ENCODE measurements at places on chromosomes 2 and 18.

- DNase-seq = no peak
These were observed 6.0 kb upstream of the ANKRD29 start for GRCh38 chr18:23668731-23669130.

- no peak for DNase-seq
These were observed 312.2 kb upstream of the EPAS1 start for GRCh38 chr2:45984896-45985473.

GRCh38 chr2:109638795-109639194, 24.6 kb downstream of the SOWAHC start:
- no peak for DNase-seq

GRCh38 chr2:137947728-137948336, 16.4 kb upstream of the HNMT start:
- peak; percentile 34 for DNase-seq

DNA sequence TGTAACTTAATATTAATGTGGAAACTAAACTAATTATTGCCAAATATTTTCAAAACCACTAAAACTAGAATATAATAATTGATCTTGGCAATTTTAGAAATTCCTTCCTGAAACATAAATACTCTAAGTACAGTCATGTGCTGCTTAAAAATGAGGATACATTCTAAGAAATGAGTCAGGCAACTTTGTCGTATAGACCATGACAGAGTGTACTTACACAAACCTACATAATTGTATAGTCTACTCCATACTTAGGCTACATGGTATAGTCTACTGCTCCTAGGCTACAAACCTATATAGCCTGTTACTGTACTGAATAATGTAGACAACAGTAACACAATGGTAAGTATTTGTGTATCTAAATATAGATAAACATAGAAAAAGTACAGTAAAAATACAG, 27.6 kb downstream of the FEZ2 start:
- DNase-seq = no peak

GRCh38 chr2:194166818-194167217, 1490.2 kb upstream of the SLC39A10 start:
- DNase-seq = no peak

DNA sequence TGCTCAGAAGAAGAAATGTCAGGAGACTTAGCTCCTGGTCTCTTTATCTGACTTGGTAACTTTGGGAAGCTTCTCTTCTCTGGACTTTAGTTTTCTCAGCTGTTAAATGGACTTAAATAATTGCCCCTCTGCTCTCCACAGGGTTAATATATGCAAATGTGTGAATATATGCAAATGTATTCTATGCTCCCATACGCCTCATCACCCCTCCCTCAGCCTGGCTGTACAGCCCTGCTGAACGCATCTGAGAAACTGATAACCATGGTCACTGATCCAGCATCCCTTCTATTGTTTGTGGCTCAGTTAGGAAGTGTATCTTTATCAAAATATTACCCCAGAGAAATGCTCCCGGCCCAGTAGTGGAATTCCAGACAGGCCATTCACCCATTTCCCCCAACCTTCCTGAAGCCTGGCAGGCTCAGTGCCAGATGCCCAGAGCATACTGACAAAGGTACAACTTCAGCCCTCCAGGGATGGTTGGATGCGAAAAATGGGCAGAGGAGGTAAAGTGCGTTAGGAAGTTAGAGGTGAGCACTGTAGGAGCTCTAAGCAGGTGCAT, 103.4 kb downstream of the DYSF start:
- no peak for DNase-seq

DNA sequence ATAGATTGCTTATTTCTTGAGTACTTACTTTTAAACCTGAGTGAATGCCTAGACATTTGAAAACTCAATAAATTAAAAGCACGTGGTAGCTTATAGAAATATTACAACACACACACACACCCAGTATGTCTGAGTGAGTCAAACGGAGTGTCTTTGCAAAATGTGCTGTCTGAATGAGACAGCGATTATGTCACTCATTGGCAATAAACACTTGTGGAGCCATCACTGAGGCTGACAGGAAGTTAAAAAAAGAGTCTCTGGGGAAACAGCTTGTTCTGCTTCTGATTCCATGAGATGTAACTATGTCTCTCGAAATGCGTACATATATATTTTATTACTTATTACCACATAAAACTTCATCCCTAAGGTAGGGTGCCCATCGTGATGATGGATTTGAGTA, 22.3 kb upstream of the VPS4B start:
- no peak for DNase-seq

- no peak for DNase-seq
These were observed 536 bp downstream of the ELP2 start for GRCh38 chr18:36130039-36130831.

- DNase-seq = no peak
These were observed 83.8 kb upstream of the SERTAD2 start for GRCh38 chr2:64737547-64737946.

GRCh38 chr18:3156325-3156640, 63.5 kb downstream of the MYOM1 start:
- DNase-seq = no peak

- DNase-seq = no peak
These were observed 236.8 kb downstream of the NCKAP5 start for GRCh38 chr2:133331436-133331835.

GRCh38 chr18:62324181-62324828, 805 bp upstream of the TNFRSF11A start:
- DNase-seq = no peak

GRCh38 chr2:99153921-99154604, 679 bp downstream of the TSGA10 start:
- DNase-seq = no peak

GRCh38 chr2:69253611-69254301, 133.3 kb downstream of the GFPT1 start:
- DNase-seq = no peak

GRCh38 chr18:74331404-74331803, 15.8 kb downstream of the C18orf63 start:
- DNase-seq = no peak

DNA sequence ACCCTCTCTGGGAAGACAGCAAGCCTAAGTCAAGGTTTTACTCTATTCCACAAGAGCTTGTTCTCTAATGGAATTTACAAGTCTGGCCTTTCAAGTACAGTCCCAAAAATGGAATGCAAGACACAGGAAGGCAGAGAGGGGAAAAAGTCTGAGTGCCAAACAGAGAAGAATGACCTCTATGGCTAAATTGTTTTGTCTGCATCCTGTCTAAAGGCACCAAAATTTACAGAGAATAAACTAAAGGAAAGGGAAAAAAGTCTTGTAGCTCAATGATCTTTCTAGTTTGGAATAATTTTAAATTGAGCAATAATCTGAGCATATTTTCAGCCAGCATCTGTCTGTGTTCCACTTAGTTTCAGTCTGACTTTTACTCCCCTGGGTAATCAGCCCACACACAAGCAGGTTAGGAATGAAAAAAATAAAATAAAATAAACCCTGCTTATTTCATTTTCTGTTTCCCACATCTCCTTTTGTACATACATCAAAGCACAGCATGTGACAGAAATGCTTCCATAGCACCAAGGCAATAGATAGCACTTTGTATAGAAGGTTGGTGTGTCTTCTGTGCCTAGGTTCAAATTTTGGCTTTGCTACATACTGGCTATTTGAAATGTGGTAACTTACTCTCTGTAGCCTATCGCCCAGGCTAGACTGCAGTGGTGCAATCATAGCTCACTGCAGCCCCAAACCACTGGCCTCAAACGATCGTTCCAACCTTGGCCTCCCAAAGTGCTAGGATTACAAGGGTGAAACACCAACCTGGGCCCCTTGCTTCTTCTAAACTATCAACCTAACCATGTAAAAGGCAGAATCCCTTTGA, 105.1 kb downstream of the SLC8A1 start:
- DNase-seq = no peak

GRCh38 chr18:48228301-48228715, 180.9 kb downstream of the ZBTB7C start:
- DNase-seq = no peak

- DNase-seq = no peak
These were observed 21.5 kb upstream of the BIN1 start for GRCh38 chr2:127128445-127128904.

DNA sequence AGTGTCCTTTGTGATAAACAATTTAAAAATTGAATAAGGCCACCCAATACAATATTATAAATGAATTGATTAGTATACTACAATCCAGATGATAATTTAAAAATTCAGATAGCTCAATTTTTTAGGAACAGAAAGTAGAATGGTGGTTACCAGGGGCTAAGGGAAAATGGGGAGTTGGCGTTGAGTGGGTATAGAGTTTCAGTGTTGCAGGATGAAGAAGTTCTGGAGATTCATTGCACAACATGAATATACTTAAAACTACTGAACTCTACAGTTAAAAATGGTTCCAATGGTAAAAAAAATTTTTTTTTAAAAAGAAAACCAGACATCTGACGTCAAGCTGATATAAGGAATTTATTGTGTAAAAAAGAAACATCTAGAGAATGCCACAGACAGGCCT, 20.9 kb downstream of the SLC39A6 start:
- DNase-seq = no peak

- DNase-seq = no peak
These were observed 31.6 kb downstream of the EPB41L3 start for GRCh38 chr18:5512176-5512575.

DNA sequence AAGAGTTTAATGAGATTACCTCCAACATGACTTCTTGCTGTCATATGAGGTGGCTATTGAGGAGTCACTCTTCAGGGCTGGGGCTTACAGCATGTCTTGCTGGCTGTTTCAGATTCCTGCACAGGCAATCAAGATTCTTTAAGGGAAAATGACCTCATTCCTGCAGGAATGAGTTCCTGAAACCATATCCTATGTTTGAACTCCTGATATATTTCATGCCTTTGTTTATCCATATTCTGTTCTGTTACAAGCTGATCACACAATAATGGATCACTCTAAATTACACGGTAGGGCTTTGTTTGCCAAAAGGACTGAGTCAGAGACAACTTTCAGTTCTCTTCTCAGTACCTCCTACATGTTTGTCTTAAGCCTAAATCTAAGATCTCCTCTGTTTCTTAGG, 879.8 kb upstream of the PIK3C3 start:
- no peak for DNase-seq

GRCh38 chr2:171668183-171668582, 19.1 kb upstream of the DYNC1I2 start:
- DNase-seq = no peak

DNA sequence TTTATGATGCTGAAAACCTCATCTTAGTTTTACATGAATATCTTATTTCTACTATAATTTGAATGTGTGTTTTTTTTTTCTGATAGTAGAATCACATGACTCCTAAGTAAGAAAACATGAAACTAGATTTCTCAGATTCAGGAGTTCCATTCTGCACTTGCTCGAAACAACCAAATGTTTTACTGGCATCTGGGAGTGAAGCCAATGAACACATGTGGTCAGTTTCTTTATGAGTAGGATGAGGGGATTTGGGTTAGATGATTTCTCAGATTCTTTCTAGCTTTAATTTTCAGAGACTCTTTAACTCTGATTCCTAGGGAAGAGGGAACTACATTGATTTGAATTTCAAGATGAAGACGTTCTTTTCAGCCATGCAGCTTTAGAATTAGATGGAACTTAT, 225.0 kb upstream of the NT5C1B start:
- DNase-seq = no peak

GRCh38 chr2:203648273-203648672, 58.2 kb upstream of the CD28 start:
- DNase-seq = no peak

DNA sequence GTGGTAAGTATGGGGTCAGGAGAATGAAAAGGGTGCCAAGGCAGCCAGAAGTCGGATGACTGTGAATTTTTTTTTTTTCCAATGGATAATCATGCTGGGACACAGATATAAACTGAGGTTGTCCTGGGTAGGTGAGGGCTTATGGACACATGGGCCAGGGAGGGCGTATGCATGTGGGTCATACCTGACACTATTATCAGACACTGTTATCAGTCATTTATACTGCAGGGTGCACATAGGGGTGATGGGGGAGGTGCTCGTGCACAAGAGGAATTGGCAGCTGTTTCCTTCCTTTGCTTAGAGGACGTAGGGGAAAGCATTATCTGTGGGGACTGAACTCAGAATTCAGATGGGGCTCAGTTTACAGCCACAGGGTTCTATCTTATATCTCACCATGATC, 10.1 kb downstream of the CTIF start:
- DNase-seq = no peak

GRCh38 chr18:50862401-50862800, 16.5 kb upstream of the ME2 start:
- DNase-seq = no peak

DNA sequence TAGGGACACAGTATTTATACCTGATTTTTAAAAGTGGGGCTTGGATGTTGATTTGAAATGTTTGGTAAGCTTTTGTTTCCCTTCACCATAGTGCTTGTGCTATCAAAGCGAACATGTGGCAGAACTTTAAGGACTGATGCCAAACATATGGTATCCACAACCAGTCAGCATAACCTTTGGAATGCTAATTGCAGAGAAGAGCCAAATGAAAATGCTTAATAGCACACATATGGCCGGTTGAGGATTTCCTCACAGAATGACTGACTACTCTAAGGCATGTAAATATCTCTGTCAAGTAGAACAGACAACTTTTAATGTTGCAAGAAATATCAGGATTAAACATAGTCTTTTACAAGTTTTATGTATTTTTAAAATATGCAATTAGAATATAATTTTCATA, 120.9 kb upstream of the COL3A1 start:
- DNase-seq = no peak

DNA sequence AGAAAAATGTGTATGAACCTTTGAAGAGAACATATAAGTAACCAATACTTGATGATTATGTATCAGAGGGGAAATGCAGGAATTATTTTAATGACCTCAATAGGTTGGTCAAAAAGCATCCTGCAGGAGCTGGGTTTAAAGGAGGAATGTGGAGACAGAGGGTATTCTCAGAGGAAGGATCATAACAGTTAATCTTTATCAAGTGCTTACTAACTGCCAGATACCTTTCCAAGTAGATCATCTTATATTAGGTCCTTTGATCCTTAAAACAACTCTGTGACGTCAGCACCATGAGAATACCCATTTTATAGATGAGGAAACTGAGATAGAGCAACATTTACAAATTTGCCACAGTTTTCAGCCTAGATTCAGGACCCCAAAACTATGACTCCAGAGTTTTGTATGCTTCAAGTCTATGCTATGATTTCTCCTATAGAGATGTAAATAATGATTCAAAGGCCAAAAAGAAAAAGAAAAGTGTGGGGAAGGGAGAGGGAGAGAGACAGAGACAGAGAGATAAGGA, 3.0 kb downstream of the RFTN2 start:
- no peak for DNase-seq

GRCh38 chr2:204108781-204109295, 172.3 kb downstream of the ICOS start:
- no peak for DNase-seq

- DNase-seq = no peak
These were observed 911.4 kb upstream of the ZEB2 start for GRCh38 chr2:145431181-145431951.

- no peak for DNase-seq
These were observed 40.3 kb downstream of the LHCGR start for GRCh38 chr2:48715042-48715899.

GRCh38 chr2:38526195-38526594, 76.5 kb downstream of the HNRNPLL start:
- DNase-seq = no peak

DNA sequence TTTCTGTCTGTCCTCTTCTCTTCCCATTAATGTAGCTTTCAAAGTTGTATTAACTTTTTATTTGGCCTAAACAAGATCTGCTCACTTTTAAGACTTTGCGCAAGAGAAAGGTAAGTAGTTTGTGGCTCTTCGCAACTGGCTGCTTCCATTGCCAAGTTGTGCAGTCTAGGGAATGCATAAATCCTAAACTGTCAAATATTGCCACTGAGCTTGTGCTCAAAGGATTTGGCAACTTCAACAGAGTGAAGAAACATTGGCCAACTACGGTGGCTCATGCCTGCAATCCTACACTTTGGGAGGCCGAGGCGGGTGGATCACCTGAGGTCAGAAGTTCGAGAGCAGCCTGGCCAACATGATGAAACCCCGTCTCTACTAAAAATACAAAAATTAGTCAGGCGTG, 826.4 kb downstream of the EPHA4 start:
- no peak for DNase-seq
